ENCODE measurements at places on chromosomes 5 and 9.

DNA sequence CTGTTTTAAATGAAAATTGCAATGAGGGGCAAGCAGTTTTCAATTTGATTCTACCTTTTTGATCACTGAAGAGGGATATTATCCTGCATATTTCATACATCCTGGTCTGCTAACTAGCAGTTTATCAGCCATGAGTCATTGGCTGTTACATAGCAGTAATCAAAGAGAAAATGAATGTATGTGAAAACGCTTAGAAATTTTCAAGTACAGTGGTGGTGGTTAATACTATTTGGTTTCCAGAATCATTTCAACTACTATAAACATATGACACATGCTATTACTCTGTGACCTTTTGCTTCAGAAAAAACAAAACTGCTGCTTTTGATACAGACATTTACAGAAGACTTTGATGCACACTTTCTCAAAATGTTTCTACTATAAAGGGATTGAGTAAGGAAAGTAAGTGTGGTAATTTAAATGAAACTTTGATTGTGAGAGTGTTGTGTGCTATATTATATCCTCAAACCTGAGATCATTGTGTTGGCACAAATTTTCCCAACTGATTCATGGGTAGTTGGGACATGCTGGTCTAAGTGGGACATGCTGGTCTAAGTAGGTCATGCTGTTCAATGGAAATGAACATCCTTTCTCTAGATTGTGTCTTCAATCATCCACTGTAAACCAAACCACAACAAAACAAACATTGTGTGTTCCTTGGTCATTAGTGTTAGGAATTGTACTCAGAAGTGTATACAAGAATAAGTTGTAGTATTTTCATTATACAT is 5.1 kb downstream of the RNF14 start:
- no peak for DNase-seq

GRCh38 chr5:81579262-81579924 is 171.5 kb downstream of the SSBP2 start:
- no peak for DNase-seq

DNA sequence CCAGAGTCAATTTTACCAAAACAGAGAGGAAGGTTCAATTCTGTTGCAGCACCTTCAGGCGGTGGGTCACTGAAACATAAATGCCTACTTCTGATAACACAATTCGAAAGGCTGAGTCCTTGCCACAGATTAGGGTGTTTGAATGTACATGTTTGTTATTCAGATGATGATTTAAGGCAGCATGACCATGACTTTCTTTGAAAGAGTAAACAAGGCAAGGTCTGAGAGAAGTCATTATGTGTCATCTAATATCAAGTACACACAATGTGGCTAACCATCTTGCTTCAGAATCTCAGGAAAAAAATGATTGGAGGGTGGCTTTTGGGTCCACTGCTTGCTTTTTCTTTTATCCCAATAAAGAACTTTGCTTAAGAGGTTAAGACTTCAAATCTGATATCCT is 457.5 kb downstream of the TAF11L14 start:
- DNase-seq: no peak

DNA sequence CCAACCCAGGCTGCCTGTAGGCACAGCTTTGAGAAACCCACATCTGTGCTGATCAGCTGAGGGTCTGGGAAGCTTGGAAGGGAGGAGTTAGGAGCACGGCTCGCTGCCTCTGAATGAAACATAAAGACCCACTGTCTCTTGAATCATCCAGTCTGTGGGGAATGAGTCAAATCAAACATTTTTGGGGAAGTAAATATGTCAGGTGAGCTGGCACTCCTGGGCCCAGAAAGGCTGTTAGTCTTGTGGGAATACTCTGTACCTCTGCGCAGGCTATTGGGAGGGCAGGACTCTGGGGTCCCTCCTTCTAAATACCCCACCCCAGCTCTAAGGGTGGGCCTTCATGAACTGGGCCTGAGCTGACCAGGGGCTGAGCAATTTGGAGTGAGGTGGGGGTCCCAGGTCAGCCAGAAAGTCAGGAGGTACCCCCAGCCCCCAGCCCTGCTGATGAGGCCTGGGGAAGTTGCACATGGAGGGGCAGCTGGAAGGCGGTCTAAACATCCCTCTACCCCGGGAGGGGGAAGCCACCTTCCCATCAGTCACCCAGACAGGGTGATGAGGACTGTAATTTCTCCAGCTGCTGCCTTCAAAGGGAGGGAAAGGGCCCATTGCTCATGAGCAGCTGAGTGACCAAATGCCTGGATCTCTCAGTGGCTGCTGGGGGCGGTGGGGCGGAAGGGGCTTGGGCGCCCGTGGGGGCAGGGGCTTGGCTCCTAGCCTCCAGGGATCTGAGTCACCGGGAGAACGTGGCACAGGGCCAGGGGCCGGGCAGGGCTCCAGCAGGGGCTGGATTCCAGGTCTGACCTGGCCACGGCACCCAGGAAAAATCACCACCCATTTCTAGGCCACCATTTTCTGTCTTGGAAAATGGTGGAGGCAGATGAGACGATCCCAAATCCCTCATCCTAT is 10.8 kb downstream of the FIBCD1 start:
- DNase-seq: no peak

GRCh38 chr5:54285686-54286085 is 24.7 kb downstream of the ARL15 start:
- no peak for DNase-seq

GRCh38 chr9:132639322-132639721 is 30.5 kb downstream of the DDX31 start:
- DNase-seq: no peak

DNA sequence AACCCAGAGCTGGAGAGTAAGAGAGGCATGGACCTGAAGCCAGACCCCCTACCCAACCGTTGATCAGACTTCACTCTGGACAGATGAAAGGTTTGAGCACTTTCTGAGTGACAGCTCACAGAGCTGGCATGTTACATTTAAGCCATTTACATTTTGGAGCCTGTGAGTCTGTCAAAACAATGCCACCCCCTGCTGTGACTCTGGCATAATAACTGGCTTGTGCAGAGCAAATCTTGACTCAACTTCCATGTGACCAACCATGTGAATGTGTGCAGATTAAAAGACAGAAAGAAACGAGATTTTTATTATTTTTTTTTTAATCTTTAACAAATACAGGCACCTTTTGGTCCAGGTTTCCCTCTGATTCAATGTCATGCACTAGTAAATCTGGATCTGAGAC is 48.5 kb downstream of the MFAP3 start:
- no peak for DNase-seq

DNA sequence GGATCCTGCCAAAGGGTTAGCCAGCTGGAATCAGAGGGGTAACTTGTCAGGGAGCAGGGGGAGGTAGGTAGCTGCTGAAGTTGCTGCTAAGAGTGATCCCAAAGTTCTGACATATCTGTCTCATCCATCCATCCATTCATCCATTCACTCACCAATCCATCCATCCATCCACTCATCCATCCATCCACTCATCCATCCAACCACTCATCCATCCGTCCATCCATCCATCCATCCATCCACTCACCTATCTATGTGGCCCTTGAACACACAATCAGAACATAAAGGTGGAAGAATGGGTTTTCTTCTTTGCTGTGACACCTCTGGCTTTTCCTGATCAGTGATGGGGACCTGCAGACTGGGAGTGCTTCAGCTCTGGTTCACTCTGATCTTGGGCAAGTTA is 3.0 kb upstream of the C5orf52 start:
- no peak for DNase-seq

DNA sequence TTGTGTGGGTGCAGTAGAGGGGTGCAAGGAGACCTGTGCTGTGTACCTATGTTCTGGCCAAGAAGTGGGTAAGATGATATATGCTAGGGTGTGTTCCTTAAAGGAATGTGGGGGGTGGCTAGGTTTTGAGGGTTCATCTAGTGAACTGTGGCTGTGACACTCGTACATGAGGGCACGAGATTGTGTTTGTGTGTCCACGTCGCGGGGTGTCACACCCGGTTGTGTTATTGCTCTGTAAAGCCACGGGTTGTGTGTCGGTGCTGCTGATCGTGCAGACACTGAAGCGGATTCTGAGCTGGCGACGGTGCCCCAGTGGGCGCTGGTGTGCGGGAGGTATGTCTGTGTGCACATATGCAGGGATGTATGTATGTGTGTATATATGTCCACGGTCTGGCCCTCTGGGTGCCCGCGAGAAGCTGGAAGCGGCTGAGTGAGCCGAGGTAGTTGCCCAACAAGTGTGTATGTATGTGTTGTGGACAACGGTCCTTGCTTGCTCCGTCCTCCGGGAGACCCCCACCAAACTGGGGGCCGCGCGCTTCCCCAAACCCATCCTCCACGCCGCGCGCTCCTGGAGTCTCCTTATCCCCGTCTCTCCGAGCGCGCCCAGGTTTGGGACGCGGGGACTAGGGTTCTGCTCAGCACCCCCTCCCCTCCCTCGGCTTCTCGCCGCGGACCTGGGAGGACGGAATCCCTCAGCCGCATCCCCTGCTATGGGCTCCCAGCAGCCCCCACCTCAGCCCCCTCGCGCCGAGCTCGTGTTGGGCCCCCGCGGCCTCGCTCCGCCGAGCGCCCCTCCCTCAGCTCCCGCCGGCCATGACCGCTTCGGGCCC is 639 bp downstream of the PCDH1 start:
- DNase-seq: no peak

GRCh38 chr5:16082053-16082452 is 97.5 kb downstream of the MARCHF11 start:
- no peak for DNase-seq

DNA sequence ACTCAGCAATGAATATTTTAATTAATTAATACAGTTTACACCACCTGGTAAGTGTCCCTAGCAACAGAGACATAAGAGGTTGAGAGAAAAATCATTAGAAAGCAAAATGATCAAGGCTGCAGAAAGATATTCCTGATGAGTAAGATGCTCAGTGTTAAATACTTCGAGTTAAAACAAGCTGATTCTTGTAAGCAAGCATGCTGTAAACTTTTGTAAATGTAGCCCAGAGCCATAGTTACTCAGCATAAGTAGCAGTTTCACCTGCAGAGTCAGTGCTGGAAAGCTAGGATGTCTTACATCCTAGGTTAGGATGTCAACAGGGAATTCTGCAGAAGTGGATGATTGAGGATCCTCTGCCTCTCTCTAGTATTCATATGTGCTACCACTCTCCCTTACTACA is 4.2 kb downstream of the PRKACG start:
- DNase-seq: no peak

DNA sequence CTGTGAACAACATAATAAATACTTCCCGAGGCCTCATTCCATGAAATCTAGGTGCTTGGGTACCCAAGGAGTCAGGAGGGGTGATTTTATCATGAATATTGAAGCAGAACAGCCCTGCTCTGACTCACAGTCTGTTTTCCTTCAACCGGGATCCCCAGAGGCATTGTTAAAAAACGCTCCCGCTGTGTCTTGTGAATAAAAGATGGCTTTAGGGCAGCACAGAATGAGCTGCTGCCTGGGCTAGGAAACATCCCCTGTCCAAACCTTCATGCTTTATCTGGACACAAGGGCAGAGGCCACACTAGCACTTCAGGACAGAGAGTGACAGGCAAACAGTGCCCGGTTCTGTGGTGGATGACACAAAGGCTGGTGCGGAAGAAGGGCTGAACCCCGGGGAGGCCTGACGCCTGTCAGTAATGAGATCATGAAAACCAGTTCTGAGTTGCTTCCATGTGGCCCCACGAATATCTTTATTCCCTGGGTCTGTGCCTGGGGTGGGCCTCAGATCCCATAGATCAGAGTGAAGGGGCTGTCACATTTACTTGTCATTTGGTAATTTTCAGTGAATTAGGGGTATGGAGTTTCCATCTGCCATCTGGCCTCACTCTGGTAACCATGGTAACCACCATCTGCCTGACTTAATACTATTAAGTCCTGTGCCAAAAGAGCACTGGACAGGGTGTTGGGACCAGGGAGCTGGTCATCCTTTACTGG is 2.6 kb downstream of the IGFBPL1 start:
- no peak for DNase-seq

- no peak for DNase-seq
Observed at GRCh38 chr9:104775976-104776375, 12.0 kb downstream of the NIPSNAP3B start.

DNA sequence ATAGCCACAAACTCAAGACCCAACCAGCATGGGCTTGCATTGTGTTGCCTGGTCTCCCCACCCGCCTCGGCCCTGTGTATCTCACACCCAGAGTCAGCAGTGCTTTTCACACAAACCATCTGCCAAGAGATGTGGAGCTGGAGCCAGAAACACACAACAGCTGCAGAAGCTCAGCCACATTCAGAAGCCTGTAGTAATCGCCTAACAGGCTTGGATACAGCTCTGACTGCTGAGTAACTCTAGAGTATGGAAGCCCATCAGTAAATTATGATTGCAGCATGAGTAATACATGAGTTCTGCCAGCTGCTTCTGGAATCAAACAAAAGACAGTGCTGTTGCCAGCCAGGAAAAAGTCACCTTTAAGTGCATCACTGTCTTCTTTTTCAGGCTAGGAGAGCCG is 16.0 kb downstream of the TEK start:
- DNase-seq: no peak

DNA sequence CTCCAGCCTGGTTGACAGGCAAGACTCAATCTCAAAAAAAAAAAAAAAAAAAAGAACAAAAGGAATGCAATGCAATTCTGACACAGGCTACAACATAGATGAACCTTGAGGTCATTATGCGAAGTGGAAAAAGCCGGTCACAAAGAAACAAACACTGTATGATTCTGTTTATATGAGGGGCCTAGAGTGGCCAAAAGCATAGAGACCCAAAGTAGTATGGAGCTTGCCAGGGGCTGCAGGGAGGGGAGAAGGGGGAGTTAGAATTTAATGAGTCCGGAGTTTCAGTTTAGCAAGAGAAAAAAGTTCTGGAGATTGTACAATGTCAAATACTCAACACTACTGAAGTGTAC is 33.2 kb upstream of the ASS1 start:
- no peak for DNase-seq
